DMS153 (cell line): ENCODE measurements at places on chromosomes 3 and 15.

DNA sequence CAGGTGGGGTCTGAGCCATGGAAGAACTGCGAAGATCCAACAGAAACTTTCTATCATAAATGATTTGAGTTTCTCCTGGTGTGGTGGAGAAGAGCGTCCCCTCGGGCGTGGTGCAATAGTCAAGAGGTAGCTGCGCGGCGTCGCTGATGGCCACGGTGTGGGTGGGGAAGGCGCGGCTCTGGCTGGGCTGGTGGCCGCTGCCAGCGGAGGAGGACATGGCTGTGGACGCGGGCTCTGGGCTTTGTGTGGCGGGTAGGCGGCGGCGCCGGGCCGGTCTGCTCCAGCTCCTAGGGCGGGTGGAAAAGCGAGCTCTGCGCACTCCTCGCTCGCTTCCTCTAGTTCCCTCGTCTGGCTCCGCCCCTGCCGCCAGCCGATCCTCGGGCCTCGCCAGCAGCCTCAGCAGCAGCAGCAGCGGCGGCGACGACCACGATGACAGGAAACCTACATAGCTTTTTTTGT, 5.9 kb downstream of the STARD9 start:
- DNase-seq, result peak; percentile 42

- no peak for DNase-seq
These were observed 48.1 kb downstream of the RAP2B start for GRCh38 chr3:153210146-153210545.

DNA sequence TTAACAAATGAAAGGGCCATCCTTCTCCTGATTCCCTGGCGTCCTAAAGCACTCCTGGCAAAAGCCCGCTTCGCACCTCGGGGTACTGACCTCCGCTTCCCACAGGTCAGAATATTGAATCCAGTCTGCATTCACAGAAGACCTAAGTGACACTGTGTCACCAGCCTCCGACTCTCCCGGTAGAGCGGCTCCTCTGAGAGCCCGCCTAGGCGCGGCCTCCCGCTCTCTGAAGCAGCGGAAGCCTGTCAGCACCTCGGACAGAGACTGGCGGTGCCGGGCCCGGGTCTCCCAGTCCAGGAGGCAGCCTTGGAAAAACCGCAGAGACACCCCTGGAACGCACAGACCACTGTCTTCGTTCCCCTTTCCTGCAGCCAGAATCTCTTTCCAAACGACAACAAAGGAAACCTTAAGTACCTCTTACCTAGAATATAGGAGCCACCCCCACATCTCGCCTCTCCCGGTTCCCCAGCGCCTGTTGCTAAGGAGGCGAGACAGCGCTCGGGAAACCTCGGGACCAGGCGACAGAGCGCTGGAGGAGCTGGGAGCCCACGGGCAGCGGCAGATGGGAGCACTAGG, 1.2 kb downstream of the GABRB3 start:
- DNase-seq, result no peak

GRCh38 chr3:62139957-62140356, 233.4 kb downstream of the FEZF2 start:
- no peak for DNase-seq

DNA sequence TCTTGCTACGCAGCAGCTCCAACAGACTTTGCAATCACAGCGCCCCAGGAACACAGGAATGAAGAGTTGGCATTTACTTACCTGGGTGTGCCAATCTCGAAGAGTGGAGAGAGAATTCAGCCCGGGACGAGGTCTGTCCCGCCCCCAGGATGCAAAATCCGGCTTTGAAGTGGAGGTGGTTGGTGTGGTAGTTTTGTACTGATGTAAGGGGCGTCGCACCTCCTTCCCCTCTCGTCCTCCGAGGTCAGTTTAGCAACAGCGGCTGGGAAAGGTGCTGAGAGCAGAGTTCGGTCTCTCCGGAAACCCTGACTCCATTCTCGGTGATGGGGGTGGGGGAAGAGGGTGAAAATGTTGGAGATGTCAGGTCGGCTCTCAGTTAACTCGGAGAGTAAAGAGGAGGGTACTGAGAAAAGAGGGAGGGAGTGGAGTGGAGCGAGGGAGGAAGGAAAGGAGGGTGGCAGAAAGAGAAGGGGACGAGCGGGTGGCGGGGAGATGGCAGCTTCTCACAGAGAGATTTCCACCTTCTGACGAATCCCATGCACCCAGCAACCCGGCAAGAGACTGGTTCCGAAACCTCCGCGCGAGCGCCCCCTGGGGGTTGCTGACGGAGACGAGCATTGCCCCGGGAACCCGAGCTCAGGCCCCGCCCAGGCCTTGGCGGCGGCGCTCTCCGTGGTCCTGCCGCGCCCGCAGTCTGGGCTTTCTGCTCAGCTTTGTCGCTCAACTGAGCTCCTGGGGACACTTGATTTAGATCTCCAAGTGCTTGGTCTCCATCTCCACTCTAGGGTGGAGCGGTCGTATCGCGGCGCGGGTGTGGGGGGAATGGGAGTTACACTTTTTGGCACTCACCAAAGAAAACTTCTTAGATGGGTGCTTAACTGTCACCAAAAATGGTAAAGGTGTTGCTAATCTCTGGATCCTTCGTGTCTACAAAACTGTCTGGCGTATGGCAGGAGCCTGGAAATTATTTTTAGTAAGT, at the start of gene CPNE4:
Gene CPNE4 (minus strand): TSS at position 529 of the 979 bp plus-strand sequence.
- DNase-seq, result peak; percentile 84

DNA sequence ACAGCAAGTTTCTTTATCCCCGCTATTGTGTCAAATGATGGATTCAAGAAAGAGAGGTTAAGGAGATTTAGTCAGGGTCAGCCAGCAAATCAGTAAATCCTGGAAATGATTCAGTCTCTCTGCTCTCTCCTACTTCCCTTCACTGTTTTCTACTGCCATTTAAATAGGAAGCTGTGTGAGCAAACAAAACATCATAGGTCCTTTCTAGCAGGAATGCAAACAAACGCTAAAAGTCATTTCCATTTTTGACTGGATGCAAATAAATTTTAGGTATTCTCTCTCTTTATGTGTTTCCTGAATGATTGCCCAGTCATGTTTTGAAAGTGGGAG, 299.4 kb upstream of the RORA start:
- DNase-seq, result peak; percentile 2

- no peak for DNase-seq
These were observed 19.9 kb upstream of the TNFAIP8L3 start for GRCh38 chr15:51114437-51115119.

DNA sequence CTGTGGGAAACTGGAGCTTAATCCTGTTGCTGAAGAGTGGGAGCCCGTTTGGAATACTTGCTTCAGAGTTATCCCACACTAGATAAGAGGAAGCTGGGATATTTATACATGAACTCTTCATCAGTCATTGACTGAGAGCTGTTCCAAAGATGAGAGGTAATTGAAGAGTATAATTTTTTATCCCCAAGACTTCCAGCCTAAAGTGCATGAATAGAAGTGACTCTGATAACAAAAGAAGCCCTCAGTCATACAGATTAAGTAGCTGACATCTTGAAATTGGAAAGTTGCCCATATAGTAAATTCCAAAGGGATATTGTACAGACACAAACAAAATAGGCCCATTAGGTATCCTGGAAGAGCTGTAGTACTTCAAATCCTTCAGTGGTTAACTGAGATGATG, 268.0 kb downstream of the EPHA3 start:
- DNase-seq, result no peak

DNA sequence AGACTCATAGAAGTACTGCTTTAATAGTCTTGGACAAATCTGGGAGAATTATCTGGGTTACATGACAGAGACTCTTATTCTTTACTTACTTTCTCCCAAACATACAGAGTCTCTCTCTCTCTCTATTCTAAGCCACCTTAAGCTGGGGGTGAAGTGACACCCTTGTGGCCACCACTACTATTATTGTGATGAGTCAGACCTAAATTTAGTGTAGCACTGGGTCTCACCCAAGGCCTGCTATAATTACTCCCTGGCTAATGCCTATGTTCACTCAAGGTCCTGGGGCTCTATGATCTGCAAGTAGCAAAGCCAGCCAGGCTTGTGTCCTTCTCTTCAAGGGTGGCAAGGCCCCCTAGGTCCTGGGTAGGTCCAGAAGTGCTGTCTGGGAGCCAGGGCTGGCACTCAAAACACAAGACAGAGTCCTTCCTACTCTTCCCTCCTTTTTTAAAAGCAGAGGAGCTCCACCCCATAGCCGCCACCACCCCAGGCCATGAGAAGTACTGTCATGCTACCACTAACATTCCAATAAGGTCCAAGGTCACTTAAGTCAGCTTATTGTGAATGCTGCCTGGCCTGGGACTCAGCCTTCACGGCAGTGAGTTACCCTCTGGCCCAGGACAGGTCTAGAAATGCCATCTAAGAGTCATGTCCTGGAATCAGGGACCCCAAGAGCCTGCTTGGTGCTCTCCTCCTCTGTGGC, 183.6 kb downstream of the POLQ start:
- no peak for DNase-seq

- DNase-seq, result no peak
These were observed 20.3 kb downstream of the GMPS start for GRCh38 chr3:155890671-155891190.

DNA sequence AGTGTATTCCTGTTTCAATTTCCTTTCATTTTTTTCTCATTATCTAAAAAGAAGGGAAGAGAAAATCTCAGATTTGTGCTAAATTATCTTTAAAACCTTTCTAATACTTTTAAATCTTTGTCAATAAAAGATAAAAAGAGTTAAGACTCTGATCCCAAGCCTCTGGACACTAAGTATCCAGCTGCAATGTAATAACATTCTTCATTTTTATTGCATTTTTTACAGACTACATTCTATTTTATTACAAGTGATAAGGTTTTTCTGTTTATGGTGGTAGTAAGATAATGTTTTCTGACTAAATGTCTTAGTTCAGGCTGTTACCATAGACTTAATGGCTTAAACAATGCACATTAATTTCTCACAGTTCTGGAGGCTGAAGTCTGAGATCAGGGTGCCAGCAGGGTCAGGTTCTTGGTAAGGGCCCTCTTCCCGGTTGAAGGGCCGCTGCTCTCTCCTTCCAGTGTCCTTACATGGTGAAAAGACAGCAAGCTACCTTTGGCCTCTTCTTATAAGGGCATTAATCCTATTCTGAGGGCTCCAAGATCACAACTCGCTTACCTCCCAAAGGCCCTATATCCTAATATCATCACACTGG, 19.7 kb downstream of the KCNAB1 start:
- no peak for DNase-seq

GRCh38 chr3:65955792-65956477, 82.8 kb downstream of the MAGI1 start:
- DNase-seq, result no peak

DNA sequence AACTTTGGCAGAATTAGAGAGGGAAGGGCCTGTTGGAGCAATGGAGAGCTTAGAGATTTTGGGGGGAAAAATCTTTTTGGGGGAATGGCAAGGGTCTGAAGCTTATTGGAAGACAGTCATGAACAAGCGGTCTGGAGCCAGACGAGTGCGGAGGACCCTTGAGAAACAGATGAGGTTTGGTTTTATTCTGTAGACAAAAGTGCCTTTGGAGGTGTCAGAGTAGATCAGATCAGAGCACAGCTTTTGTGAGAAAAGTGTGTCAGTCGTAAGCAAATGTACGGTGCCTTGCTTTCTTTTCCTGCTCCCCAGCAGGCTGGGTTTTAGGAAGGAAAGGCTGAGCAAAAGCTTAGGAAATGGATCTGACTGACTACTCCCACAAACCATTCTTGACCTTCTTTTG, 236.8 kb upstream of the TPRG1 start:
- DNase-seq, result no peak

GRCh38 chr3:27642796-27643195, 79.3 kb downstream of the EOMES start:
- no peak for DNase-seq

DNA sequence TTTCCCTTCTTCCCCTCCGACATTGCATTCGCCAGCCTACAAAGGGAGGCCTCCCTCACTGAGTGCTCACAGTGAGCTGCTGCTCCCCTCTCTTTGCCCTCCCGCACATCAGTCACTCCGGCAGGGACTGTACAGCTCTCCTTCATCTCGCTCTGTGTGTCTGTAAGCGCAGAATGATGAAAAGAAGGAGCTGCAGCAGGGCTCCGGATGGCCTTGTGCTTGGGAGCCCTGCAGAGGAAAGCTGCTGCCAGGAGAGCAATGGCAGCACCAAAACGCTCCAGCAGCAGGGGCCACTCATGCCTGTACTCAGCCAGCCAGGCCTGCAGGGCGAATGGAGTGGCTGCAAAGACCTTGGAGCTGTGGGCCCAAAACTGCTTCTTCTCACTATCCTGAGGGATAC, 107.0 kb upstream of the NSMCE3 start:
- DNase-seq, result no peak

DNA sequence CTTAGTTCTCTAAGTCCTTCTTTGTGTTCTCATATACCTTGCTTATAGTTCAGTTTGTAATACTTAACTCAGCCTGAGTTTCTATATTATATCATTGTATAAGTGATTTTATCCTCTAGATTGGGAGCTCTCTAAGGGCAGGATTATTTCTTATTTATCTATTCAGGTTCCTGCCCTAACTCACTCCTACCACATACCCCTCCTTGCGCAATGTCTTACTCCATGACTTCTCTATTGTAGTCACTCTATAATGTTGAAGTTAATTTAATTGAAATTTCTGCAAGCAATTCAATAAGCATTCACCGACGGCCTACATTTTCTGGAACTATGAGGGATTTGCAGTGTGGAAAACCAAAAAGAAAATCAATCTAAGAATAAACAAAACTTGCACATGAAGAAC, 3.6 kb upstream of the OR5K4 start:
- no peak for DNase-seq

- DNase-seq, result no peak
These were observed 66.4 kb downstream of the XXYLT1 start for GRCh38 chr3:195204360-195205163.

DNA sequence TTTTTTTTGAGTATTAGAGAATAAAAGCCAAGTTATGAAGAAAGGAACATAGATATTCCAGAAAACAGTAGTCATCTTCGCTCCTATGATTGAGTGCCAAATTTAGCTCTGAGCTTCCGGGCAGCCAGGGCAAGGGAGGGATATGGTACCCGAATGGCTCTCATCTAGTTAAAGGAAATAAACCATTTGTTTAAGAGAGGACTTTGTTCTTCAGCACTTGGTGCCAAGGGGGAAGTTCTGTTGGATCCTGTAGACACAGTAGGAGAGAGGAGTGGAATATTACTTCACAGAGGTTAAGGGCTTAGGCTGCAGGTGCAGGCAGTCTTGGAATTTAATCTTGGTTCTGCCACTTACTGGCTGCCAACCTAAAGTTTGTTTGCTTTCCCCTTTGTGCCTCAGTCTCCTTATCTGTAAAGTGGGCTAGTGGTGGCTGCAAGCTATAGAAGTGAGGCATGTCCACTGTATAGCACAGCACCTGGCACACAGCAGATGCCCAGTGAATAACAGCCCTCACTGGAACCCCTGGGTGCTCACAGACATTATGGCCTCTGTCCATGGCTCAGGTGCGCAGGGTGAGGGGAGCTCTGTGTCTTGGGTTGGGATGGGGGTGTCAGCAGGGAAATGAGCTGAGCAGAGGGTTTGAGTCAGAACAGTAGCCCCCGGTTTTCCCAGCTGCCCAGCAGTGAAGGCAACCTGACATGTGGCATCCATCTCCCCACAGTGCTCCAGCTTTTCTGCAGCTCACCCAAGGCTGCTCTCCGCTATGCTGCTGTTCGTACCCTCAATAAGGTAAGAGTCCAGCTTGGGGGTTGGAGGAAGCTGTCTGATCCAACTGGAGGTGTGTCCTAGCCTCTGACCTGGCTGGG, 10.4 kb downstream of the COPG1 start:
- no peak for DNase-seq

- peak; percentile 10 for DNase-seq
These were observed 217.6 kb downstream of the ARRDC4 start for GRCh38 chr15:98177966-98178592.
